NCI-H1694 treated with DMSO at 0.1 percent for 48 hours (cell line): ENCODE measurements at places on chromosomes 13 and 19.
A peak's percentile ranks its signal among the peaks of the same experiment; 100 is the strongest.

DNA sequence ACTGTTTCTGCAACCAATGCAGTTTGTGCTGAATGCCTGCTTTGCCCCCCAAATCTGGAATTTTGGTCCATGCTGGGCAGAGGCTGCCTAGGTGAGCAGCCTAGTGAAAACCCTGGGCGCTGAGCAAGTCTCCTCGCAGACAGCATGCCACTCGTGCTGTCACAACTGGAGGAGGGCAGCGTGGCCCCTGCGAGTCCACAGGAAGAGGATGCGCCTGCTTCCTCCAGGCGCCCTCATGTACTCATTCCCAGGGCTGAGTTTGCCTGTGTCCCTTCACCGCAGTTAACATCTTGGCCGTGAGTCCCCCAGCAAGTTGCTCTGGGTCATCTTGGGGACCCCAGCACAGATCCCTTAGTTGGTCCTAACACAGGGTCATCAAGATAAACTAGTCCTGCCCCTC lies 26.2 kb upstream of the TMEM160 start:
- DNase-seq: no peak

DNA sequence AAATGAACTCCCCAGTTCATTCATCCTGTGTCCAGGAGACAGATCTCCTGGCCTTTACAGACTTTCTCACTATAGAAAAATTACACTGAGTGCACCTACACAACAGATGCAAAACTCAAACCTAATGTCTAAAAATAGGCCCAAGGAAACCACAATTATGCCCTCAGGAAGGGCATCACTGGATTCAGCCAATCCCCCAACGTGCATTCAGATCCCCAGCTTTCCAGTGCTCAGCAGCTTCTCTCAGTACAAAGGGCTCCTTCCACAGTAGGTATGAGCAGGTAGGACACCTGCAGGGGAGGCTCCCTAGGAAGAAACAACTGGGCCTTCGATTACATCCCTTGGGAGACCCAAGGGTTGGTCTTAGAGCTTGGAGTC lies 2.1 kb downstream of the ZNF709 start:
- DNase-seq: no peak

DNA sequence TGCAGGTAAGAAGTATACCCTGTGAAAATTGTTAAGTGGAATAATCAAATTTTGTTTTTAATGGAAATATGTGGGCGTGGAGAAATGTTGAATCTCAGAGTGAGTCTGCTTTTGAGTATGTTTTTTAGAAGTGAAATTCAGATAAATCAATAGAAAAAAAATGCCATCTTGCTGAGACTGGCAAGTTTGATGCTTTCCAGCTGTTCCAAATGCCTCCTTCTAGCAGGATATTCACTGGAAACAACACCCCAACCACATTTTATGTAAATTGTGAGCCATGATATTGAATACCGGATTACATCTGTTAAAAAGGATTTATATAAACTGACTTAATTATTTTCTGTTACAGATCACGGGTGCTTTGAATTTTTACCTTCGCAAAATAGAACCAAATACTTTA lies 115.4 kb downstream of the ITGBL1 start:
- DNase-seq: no peak

DNA sequence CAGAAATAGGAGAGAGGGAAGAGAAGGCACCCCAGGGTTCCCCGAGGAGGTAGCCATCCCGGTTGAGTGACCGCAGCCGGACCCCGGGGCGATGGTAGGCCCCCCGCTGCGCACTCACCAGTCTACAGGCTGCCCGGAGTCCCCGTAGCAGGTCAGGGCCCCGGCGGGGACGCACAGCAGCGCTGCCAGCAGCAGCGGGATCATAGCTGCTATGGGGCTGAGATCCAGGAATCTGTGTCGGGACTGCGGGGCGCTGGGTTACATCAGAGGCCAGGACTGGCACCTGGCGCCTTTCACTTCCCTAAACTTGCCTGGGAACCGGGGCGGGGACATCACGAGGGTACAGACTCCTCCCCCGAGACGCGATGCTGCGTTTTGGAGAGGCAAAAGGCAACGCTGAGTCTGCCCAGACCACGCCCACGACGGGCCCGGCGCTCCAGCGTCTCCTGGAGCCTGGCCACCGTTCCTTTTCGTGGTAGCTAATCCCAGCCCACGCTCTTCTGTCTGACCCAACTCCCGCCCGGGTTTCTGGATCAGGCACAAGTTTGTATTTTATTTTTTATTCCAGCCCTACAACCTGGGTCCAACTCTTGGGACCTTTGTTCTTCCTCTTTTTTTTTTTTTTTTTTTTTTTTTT lies at the start of gene DNASE2:
TSS of gene DNASE2 (minus strand) at position 278 of the 637 bp plus-strand sequence. CDS start at position 204, 74 bp downstream.
- DNase-seq: peak; percentile 94

DNA sequence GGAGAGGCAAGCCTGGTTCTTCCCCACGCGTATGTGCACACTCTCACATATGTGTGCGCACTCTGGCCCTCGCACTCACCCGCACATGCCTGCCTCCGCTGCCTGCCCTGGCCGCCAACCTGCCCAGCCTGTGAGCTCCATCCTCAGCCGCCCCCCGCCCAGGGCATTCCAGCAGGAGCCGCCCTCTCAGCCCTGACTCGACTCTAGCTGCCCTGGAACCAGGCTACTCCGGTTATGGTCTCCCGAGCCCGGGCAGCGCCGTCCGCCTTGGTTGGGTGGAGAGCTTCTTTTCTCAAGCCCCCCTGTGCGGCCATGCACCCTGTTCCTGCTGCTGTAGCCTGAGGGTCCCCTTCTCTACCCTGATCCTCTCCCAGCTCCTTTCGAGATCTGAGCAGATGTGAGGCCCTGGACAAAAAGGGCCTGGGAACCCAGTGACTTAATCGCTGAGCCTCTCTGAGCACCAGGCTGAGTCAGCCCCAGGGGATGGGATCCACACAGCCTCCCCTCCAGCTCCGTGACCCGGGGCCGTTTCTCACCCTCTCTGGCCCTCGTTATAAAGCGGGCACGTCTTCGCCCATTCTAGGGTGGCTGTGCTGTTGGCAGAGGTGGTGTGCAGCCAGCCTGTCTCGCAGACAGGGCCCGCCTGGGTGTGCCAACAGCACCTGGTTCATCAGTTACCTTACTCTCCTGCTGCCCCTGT lies 191.5 kb downstream of the TEX29 start:
- no peak for DNase-seq

DNA sequence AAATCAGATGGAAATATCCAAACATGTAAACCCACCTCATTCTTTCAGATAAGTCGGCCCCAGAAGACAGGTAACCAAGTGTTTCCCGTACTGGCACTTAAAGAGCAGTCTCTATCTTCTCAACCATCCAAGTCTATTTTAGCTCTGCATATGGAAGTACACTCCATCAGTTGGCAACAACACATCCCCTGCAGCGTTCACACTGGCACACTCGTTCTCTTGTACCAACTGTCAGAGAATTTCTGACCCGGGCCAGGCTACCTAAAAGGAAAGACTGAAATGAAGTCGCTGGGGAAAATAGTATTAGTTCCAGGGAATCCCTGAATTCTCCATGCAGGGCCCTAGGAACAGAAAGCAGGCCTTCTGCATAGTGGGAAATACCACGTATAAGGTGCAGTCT lies 109.3 kb downstream of the RXFP2 start:
- no peak for DNase-seq

DNA sequence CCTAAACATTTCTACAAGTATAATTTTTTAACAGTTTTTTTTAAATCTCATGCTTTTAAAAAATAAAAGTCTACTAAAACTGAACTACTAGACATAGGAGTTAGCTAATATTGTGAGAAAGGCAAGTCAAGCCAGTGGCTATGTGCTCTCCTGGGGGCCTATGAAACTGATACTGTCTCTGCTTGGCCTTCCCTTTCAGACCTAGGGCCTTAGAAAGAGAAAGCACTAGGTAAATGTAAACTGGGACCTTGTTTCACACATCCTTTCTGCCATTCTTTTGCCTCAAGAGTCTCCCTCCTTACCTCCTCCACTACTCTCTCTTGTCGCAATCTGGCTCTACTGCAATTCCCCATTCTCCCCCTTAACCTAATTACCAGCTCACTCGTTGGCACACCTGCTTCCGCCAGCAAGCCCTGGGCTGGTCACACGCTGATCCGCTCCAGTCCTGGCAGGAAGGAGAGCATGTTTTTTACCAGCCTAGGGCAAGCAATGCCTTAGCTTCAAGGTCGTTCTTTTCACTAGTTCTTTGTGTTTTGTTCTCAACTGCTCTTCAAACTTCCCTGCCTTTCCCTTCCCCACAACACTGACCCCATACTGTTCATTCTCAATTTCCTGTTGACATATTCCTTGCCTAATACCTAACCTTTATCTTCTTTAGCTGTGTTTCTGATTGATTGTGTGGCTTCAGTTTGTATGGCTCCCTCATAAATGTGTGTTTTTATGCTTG lies 23.1 kb downstream of the TBC1D4 start:
- DNase-seq: no peak

GRCh38 chr19:47176071-47176626 lies 45.5 kb downstream of the SAE1 start:
- no peak for DNase-seq

- no peak for DNase-seq
Observed at GRCh38 chr13:78826312-78826711, 167.4 kb upstream of the OBI1 start.

DNA sequence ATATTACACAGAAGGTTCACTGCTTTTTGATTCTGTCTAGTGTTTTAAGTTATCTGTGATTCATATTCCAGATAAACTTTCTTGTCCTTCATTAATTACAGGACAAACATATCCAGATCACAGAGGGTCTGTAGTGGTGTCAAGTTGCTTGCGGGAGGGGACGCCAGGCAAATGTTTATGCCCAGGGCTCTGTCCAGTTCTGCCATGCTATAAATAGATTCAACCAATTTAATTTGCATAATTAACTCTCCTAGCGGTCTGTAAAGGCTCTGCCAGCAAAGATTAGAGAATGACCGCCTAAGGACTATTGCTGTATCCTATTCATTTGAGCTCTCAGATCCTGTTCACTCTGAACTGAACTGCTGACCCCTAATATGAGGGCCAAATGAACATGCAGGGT lies 59.7 kb upstream of the TRPC4 start:
- no peak for DNase-seq

- no peak for DNase-seq
Observed at GRCh38 chr19:30070968-30071632, 129.1 kb downstream of the URI1 start.

DNA sequence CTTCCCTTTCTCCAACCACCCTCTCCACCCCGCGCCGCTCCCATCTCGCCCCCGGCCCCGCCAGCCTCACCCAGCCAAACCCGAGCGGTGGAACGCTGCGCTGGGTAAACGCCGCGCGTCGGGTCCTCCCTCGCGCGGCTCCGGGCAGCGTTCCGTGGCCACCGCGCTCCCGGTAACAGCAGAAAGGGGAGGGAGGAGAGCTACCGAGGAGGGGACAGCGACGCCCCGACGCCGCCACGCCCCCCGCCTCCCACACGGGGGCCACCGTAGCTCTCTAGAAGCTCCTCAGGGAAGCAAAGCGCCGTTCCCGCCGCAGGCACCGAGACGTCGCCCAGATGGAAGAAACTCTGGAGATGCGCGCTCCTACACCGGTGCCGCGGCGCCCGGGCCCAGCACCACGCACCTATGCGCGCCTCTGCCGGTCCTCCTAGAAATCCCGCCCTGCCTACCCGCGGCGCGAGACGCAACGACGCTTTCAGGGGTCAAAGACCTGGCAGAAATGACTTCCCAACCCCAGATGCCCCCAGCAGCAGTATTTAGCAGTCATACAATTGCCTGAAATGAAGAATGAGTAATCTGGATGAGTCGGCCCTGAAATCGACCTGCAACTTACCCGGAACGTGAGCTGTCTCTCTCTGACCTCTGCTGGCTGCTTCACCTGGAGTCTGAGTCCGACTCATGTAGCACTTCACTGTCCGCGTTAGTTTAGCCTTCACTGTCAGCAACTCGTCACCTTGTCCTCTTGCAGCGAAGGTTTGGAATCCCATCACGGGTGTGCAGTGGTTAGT lies at the start of gene RUBCNL:
TSS of gene RUBCNL (minus strand) at position 189 of the 788 bp plus-strand sequence. CDS start 14,777 bp downstream, outside the sequence.
- DNase-seq: no peak

- DNase-seq: no peak
Observed at GRCh38 chr19:14961956-14962685, 17.5 kb downstream of the SLC1A6 start.

DNA sequence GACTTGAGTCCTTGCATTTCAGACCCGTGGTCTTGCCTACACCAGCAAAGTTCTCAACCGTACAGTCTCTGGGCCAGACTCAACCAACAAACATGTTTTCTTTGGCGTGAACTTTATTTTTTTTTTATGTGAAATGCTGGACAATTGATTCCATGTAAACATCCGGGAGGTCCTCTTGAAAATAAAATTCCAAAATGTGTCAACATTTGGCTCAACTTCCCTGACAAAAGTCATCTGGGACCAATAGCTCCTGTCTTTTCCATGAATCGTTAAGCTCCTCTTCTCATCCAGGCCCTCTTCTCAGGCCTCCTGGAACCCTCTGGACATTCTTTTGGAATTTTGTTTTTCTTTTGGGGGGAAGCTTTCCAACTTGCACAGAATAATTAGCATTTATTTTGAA lies 2.7 kb downstream of the ALDH16A1 start:
- no peak for DNase-seq

DNA sequence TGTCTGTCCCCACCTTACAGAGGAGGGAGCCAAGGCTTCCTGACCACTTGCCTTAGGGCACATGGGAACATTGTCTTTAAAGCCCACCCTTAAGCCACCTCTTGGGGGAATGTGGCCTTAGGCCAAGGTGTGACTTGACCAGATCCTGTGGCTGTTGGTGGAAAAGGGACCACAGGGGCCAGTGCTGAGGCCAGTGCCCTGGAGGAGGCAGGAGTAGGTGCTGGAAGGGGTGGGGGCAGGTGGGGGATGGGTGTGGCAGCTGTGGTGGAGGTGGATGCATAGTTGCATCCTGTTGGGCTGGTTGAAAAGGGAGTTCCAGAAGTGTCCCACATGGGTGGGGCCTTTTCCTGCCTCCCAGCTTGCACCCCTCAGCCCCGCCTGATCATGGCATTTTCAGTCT lies 44.8 kb downstream of the DNM2 start:
- no peak for DNase-seq

- no peak for DNase-seq
Observed at GRCh38 chr13:100396776-100397175, 191.8 kb downstream of the GGACT start.

- DNase-seq: no peak
Observed at GRCh38 chr19:29923653-29924052, 18.4 kb upstream of the URI1 start.
